Stimulated activated CD4-positive, alpha-beta T cell treated with anti-CD3 and anti-CD28 coated beads, Interleukin-2, amount 100 ng/mL, for 24 hours (primary cell): ENCODE measurements at places on chromosomes 11 and 22.

- no peak for DNase-seq
Measured at GRCh38 chr11:97815667-97816066, 1205.1 kb upstream of the CNTN5 start.

- DNase-seq, result no peak
Measured at GRCh38 chr11:113316256-113316655, 1.9 kb downstream of the TTC12 start.

GRCh38 chr11:119664063-119664572 is 64.9 kb downstream of the NECTIN1 start:
- no peak for DNase-seq

DNA sequence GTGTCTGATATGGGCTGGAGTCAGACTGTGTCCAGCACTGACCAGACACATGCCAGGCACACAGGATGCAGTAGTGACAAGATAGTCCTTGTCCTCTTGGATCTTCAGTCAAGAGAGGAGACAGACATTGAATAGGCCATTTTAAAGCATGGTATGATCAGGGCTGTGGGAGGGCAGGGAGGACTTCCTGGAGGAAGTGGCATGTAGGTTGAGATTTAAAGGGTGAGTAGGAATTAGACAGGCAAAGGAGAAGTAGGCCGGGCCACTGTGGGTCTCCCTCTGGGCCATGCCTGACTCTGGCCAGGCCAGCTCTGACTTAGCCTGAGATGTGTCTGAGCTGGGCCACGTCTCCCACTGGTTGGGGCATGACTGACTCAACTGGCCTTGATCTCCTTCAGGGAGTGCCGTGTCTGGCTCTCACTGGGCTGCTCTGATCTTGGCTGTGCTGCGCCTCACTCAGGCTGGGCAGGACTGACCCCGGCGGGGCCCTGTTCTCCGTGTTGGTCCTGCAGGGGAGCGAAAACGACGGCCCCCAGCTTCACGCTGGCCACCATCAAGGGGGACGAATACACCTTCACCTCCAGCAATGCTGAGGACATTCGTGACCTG is 71.2 kb downstream of the MYO7A start:
- DNase-seq, result no peak

DNA sequence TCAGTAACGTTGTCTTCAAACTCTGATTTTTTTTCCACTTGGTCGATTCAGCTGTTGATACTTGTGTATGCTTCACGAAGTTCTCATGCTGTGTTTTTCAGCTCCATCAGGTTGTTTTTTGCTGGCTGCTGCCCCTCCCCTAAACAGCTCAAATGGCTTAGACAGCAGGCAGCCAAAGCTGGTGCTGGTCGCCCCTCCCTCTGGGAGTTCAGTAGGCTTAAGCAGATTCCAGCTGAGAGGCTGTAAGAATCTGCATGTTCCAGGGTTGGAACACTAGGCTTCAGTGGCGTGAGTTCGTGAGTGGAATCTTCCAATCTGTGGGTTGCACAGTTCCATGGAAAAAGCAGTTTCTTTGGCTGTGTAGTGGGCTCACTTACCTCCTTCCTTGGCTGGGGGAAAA is 10.3 kb upstream of the FIBIN start:
- no peak for DNase-seq

GRCh38 chr22:48498526-48499331 is 1328.9 kb downstream of the BRD1 start:
- no peak for DNase-seq

GRCh38 chr11:110032957-110033570 is 60.1 kb upstream of the ZC3H12C start:
- no peak for DNase-seq

- DNase-seq, result no peak
Measured at GRCh38 chr11:611001-611996, 4.5 kb downstream of the IRF7 start.

DNA sequence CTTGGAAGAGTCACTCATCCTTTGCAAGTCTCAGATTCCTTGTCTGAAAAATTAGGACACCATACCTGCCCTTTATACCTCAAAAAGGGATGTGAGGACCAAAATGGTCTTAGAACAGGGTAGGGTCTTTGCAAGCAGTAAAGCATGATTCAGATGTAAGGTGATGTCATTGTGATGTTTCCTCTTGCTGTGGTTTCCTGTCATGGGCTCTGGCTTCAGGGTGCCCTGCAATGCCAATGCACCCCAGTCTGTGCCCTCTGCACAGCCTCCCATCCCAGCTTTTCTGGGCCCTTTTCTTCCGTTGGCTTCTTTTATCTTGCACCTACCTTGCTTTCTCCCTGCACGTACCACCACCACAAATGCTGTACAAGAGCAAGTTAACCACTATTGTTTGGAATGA is 87.8 kb upstream of the NNMT start:
- DNase-seq, result no peak

DNA sequence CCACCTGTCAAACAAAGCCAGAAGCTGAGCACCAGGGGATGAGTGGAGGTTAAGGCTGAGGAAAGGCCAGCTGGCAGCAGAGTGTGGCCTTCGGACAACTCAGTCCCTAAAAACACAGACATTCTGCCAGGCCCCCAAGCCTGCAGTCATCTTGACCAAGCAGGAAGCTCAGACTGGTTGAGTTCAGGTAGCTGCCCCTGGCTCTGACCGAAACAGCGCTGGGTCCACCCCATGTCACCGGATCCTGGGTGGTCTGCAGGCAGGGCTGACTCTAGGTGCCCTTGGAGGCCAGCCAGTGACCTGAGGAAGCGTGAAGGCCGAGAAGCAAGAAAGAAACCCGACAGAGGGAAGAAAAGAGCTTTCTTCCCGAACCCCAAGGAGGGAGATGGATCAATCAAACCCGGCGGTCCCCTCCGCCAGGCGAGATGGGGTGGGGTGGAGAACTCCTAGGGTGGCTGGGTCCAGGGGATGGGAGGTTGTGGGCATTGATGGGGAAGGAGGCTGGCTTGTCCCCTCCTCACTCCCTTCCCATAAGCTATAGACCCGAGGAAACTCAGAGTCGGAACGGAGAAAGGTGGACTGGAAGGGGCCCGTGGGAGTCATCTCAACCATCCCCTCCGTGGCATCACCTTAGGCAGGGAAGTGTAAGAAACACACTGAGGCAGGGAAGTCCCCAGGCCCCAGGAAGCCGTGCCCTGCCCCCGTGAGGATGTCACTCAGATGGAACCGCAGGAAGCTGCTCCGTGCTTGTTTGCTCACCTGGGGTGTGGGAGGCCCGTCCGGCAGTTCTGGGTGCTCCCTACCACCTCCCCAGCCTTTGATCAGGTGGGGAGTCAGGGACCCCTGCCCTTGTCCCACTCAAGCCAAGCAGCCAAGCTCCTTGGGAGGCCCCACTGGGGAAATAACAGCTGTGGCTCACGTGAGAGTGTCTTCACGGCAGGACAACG is 11.7 kb downstream of the CXCR5 start:
- DNase-seq, result peak; percentile 74

- no peak for DNase-seq
Measured at GRCh38 chr11:5285703-5286340, 15.9 kb downstream of the OR51B4 start.

- DNase-seq, result peak; percentile 60
Measured at GRCh38 chr11:17528181-17528691, 16.0 kb downstream of the USH1C start.

DNA sequence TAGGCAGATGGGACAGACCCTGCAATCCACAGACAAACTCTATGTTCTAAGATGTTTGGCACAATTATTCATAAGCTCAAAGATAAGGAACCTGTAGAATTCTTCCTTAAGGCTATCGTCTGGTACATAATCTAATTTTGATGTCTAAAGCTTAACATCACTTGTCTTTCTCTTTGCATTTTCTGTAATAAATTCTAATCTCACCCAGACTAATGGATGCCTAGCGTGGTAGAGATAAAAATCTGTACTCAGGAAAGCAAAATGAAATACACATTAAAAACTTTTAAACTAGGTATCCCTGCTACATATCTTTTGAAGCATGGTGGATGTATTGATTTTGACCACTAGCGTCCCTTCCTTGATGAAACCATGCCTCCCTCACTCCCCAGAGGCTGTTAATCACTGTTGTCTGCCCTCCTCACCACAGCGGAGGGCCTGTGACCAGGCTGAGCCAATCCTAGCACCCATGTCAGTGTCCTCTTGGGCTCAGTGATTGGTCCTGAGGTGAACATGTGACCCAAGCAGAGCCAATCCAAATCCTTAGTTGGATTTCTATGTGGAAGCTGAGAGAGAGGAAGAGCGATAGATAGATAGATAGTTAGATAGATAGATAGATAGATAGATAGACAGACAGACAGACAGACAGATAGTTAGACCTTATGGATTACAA is 82.2 kb upstream of the GRK3 start:
- DNase-seq, result no peak

DNA sequence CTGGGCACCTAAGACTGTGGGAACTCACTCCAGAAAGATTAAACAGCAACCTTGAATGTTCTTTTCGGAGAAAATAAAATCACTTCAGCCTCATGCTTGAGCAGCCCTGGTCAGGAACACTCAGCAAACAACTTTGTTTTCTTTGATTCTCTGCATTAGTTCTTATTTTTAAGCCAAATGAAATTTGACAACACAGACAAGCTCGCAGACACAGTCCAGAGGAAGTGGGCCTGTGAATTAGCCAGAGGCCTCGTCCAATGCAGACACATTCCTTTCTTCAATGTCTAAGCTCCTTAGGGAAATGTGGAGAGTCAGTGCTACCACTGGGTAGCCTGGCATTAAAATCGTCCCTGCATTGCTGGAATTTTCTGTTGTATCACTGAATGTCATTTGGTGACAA is 62.9 kb upstream of the CSNK2A3 start:
- no peak for DNase-seq

DNA sequence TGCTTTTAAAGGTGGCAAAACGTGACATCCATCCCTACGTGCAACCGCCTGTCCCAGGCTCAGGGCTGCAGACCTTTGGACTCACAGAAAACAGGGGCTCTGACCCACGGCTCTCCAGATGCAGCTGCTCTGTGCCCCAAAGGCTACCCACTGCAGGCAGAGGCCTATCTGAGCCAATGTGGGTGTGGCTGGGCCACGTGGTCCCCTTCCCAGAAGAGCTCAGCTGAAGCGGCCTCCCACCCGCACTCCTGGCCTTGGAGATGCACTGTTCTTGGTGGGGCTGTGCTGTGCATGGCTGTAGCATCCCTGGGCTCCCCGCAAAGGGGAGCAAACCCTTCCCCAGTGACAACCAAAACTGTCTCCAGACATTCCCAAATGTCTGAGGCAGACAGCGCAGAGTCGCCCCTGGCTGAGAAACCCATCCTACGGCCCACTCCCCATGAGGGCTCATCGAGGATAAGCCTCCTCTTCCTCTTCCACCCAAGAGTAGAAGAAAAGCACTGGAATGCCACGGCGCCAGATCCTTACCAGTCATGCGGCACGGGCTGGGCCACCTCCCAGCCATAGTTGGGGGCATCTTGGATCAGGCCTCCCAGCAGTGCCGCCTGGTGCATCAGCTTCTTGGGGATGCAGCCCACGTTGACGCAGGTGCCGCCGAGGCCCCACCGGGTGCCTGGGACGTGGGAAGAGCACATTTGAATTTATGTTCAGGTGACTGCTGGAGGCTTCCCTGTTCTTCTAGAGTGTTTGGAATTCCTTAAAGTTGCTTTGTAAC is 23.1 kb upstream of the COMT start:
- DNase-seq, result no peak

DNA sequence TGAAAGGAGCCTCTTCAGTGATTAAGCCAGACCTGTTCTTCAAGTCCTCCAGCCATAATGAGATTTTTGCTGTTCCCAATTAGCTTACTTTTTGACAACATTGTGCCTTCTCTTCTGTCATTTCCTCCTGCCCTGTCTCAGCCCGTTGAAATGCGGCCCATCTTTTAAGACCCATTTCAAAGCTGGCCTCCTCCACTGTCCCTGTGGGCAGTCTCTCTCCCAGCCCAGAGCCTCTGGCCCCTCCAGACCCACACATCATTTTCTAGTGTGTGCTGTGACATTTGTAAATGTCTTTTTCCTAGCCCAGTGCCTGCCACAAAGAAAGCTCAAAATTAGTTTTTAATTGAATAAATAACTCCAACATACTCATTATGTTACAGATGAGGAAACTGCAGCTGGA is 70.9 kb downstream of the BUD13 start:
- no peak for DNase-seq

GRCh38 chr11:46413760-46414465 is 22.3 kb upstream of the CHRM4 start:
- DNase-seq, result no peak

- DNase-seq, result no peak
Measured at GRCh38 chr11:74220376-74220775, 49.3 kb downstream of the PPME1 start.

DNA sequence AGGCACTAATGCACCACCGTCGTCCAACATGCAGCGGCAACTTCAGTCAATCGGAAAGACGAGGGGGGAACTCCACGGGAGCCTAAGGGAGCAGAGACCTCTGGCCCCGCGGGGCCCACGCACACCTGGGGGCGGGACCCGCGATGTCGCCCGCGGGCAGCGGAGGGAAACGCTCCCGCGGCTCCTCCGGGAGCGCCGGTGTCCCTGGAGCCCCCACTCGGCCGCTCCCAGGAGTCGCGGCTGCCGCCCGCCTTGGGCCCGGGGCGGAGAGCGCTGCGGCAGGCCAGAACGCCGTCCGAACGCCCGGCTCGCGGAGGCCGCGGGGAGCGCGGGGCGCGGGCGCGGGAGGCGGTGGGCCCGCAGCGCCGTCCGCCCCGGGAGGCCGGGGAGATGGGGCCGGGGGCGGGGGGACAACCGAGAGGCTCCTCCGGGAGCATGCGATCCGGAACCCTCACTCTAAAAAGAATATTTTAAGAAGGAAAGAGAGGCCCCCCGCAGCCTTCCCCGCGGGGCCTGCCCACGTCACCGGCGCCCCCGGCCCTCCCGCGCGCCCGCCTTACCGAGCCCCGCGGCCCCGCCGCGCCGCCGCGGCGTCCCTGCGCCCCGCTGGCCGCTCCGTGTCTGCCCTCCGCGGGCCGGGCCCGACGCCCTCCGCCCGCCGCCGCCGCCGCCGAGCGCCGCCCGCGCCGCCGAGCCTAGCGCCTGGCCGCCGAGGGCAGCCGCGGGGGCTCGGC is 86.6 kb upstream of the ARHGAP32 start:
- DNase-seq, result peak; percentile 20

DNA sequence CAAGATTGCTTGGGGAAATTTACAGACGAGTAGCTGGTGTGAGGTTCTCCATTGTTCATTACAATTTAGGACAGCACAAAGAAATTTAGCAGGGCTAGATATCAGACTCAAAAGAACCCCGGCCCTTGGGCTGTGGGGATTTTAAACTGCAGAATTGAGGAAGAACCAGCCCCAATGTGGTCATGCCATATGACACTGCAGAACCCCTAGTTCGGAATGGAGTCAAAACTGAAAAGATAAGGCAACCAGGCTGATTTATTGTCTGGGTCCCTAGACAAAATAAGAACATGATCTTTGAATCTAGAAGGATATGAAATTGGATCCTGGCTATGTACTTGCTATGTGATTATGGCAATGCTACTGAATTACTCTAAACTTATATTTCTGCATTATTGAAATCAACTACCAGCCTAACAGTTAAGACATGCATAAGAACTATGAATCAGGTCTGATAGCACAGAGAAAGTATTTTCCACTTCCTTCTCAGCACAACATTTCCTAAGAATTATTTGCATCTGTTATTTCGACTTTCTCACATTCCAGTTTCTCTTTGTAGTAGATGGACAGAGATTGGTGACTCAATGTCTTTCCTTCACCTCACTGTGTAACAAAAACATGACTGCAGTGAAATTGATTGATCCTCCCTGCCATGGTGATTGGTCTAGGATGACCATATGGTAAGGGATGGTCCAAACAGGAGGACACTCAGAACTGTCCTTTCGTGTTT is 13.2 kb downstream of the MMP3 start:
- no peak for DNase-seq

GRCh38 chr11:43905813-43906241 is 25.2 kb downstream of the ALKBH3 start:
- no peak for DNase-seq

GRCh38 chr22:28743852-28744251 is 2.0 kb downstream of the HSCB start:
- no peak for DNase-seq

GRCh38 chr11:80083531-80083951 is 642.7 kb upstream of the TENM4 start:
- DNase-seq, result no peak
